GM19239 (cell line): ENCODE measurements at places on chromosomes 2 and 18.

DNA sequence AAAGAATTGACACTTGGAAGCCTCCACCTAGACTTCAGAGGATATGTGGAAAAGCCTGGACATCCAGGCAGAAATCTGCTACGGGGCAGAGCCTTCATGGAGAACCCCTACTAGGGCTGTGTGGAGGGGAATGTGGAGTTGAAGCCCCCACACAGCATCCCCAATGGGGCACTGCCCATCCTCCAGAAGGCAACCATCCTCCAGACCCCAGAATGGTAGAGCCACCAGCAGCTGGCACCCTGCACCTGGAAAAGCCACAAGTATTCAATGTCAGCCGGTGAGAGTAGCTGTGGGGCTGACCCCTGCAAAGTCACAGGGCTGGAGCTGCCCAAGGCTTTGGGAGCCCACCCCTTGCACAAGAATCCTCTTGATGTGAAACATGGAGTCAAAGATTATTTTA is 53.6 kb upstream of the SNTG2 start:
- DNase-seq, result no peak

GRCh38 chr2:226215902-226216503 is 583.6 kb downstream of the IRS1 start:
- peak; percentile 4 for DNase-seq

DNA sequence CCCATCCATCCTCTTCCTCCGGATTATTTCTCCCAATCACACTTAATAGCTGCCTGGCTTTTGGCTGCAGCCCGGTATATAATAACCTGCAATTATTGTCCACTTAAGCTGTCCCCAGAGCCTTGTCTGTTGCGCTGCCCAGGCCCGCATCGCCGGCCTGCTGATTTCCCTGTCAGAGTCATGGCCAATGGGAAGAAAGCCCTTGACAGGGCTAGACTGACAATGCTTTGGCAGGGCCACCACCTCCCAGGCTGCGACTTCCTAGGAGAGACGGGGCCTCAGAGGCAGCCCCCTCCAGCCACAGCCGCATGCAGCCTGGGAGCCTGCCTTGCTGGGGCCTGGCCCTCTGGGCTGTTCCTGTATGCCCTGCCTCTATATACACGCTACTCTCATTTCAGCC is 10.0 kb upstream of the CELF4 start:
- DNase-seq, result no peak

- no peak for DNase-seq
Measured at GRCh38 chr2:202278036-202278760, 12.6 kb downstream of the NOP58 start.

DNA sequence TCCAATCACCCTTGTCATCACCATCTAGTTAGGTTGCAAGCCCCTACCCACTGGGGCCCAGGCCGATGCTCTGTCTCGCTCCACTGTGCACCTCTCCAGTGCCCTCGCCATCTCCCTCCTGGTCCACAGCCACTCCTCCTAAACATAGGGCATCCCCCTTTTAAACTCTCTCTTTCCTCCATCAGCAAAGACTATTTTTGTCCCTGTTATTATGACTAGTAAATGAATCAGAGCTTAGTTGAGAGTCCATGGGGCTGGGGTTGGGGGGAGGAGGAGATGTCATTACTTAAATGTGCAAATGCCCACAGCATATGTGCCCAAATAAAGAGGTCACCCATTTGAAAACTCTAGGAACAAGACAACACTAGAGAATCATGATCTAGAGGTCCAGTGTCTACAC is 167.4 kb downstream of the TRABD2A start:
- no peak for DNase-seq

GRCh38 chr2:70247364-70248180 is 856 bp downstream of the TIA1 start:
- no peak for DNase-seq

GRCh38 chr2:36146765-36147164 is 208.8 kb upstream of the CRIM1 start:
- DNase-seq, result no peak

DNA sequence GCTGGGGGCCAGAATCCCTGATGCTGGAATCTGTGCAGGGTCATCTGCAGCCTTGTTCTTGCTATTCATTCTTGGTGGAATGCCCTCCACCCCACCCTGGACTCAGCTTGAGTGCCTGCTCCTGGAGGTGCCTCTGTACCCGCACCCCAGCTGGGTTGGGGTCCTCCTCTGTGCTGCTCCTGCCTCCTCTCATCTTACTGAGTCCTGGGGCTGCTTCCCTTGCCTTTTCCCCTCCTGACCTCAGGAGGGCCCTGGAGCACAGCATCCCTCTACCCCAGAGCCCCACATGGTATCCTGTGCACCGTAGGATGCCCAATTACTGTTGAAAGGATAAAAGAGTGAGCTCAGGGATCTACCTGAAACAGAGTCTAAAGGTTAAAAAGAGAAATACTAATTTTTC is 81.6 kb downstream of the CIB4 start:
- DNase-seq, result no peak

GRCh38 chr2:235793163-235793752 is 299.4 kb downstream of the AGAP1 start:
- no peak for DNase-seq

- no peak for DNase-seq
Measured at GRCh38 chr18:36643061-36643460, 185.7 kb downstream of the TPGS2 start.

DNA sequence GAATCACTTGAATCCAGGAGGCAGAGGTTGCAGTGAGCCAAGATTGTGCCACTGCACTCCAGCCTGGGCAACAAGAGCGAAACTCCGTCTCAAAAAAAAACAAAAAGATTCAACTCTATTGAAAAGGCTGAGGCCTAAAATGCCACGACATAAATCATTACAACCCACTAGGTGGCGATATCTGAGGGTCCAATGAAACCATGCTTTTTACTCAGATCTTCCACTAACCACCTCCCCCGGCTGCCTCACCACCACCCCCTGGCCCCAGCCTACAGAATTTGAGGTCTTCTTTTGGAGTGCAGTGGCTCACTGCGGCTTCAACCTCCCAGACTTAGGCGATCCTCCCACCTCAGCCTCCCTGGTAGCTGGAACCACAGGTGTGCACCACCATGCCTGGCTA is 57.5 kb downstream of the AP1S3 start:
- DNase-seq, result peak; percentile 52

DNA sequence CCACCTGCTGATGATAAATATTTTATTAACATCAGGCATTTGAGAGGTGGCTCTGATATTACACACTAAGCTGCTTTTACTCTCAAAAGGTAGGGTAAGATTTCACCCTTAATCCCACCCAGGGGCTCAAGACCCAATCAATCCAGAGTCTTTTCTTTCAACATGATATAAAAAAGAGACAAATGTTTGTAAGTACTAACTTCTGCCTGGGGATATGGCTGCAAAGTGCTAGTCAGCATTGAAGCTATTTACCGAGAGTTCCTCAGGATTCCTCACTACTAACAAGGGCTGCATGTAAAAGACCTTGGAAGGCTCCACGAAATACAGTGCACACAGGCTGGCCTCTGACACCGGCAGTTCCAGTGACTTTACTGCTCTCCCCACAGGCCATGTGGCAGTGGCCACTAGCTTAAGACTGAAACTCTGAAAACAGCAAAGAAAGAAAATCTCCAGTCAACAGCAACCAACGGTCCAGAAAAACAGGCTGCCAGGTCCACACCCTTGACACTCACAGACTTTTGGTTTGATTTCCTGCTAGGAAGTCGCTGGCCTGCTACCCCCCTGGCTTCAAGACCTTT is 11.2 kb downstream of the MREG start:
- DNase-seq, result no peak

DNA sequence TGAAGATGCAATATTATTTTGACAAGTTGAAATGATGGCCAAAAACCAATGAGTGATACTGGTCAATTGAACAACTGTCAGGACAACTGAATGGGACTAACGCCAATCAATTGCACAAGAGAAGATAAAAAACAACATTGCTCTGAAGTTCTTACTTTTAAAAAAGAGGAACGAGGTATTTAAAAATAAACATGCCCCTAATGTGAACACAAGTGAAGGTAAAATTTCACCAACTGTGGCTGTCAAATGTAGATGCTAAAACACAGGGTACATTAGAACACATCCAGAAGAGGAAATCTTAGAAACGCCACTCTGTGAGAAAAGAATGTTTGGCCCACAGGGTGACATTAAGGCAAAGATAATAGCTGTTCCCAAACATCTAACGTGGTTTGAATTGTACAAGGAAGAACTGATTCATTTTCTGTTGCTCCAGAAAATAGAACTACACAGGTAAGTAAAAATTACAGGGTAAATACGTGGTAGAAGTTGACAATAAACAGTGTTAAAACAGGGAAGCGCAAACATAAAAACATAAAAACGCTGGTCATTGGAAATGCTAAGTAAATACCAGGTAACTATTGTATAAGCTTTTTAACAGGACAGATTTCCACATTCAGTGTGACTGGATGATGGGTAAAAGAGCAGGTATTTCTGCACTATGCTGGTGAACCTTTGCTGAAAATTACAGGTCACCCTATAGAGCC is 20.3 kb downstream of the LONRF2 start:
- DNase-seq, result no peak

GRCh38 chr2:65081232-65081685 is 25.0 kb downstream of the CEP68 start:
- DNase-seq, result no peak

DNA sequence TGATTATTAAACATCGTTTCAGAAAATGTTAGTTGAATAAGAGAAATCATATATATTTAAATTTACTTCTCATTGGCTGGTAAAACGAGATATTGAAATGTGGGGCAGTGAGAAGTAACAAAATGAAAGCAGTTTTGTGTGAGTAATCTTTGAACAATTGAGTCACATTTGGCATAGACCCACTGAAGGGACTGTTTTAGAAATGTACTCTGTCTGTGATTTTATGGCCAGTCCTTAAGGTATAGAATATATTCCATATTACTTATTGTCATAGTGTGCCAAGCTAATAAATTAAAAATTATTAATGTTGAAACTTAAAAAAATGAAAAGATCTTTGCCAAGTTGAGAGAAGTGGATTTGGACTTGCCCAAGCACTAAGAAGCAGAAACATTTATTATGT is 222.4 kb upstream of the COL3A1 start:
- DNase-seq, result no peak

DNA sequence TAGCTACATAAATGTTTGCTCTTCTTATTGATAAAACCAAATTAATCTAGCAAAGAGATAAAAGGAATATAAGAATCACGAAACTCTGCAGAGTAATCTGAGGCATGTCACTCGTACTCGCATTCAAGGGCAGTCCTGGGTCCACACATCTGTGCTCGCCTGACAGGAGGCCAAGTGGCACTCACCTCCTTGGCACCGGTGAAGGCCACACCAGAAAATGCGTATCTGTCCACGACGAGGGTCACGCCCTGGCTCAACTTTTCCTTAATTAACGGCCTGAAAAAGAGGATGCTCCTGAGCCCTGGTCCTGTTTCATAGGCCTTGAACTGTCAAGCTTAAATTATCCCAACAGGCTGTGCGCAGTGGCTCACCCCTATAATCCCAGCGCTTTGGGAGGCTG is 6.6 kb downstream of the DTYMK start:
- no peak for DNase-seq
